ENCODE measurements at places on chromosomes 11 and 22. TPM values are rescaled to one million over a fixed set of nuclear protein-coding genes. Genes with fewer than 3 reads are reported as not detected.

Gene LRRC56
- 0.46 TPM for total RNA-seq

Gene ZFPL1
- 34.6 TPM for total RNA-seq

Gene SCN3B
- total RNA-seq: 0.39 TPM

Gene HBG2
- total RNA-seq: not detected

Gene CRYAB
- 0.33 TPM for total RNA-seq

Gene PLEKHA7
- 0.56 TPM for total RNA-seq

Measured in pulmonary artery endothelial cell (primary cell).